Stimulated activated CD4-positive, alpha-beta T cell treated with anti-CD3 and anti-CD28 coated beads, Interleukin-12 subunit alpha, Interleukin-12 subunit beta, amount 100 ng/mL, for 48 hours (primary cell): ENCODE measurements at places on chromosomes 1 and 21.
A peak's percentile ranks its signal among the peaks of the same experiment; 100 is the strongest.

- no peak for DNase-seq
Observed at GRCh38 chr1:41245659-41246058, 3.6 kb upstream of the SCMH1 start.

DNA sequence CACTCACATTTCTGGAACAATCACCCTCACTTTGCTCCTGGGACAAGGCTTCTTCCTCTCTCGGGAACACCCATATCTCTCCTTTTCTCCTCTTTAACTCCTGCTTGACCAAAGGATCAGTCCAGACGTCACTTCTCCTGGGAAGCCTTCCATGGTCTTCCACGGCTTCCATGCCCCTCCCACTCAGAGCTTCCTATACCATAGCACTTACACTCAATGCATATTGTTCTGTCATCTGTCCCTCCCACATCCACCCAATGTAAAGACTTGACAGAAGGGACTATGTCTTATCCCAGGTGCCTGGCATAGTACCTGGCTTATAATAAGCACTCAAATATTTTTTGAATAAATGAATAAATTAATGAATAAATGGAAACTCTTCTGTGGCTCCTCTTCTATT lies 28.2 kb downstream of the CD34 start:
- no peak for DNase-seq

- no peak for DNase-seq
Observed at GRCh38 chr1:147556643-147557042, 15.3 kb downstream of the BCL9 start.

- no peak for DNase-seq
Observed at GRCh38 chr1:110425612-110426152, 18.2 kb upstream of the LAMTOR5 start.

GRCh38 chr1:39936724-39937491 lies 18.0 kb upstream of the MFSD2A start:
- no peak for DNase-seq

- peak; percentile 97 for DNase-seq
Observed at GRCh38 chr1:23959461-23960290, at the start of gene PNRC2. Gene PNRC2, plus strand, starts transcription at chr1:23959828. Its CDS starts 1,630 bp downstream, at chr1:23961458.

GRCh38 chr1:237126180-237126579 lies 84.2 kb downstream of the RYR2 start:
- DNase-seq = no peak

DNA sequence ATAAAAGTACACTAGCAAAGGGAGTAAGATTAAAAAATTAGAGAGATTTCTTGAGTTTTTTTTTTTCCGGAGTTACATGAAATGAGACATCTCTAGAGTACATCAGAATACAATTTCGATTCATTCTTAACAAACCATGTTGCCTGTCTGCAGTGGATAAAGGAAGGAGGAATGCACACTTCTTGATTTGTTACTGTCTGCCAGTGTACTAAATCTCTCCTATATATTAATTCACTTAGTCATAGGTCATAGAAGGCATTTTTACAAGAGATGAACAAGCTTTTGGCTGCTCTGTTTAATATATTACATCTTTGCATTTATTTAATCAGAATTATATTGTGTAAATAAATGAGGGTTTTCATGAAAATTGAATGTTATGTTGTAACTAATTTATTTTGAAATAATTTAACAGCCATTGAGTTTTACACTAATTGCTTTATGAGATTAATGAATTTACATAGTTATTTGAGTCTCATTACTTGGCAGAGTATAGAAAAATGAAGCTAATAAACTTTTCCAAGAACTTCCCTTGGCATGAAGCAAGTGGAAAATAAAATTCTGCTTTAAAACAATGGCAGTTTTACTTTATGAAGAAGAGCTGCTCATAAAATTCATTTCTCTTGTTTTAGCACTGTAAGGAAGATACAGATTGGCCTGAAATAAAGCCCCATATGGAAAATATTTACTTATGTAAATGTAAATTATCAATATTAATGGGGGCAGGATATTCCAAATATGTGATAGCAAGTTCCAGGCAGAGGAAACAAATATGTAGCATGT lies 1284.7 kb downstream of the BRINP3 start:
- DNase-seq = no peak

DNA sequence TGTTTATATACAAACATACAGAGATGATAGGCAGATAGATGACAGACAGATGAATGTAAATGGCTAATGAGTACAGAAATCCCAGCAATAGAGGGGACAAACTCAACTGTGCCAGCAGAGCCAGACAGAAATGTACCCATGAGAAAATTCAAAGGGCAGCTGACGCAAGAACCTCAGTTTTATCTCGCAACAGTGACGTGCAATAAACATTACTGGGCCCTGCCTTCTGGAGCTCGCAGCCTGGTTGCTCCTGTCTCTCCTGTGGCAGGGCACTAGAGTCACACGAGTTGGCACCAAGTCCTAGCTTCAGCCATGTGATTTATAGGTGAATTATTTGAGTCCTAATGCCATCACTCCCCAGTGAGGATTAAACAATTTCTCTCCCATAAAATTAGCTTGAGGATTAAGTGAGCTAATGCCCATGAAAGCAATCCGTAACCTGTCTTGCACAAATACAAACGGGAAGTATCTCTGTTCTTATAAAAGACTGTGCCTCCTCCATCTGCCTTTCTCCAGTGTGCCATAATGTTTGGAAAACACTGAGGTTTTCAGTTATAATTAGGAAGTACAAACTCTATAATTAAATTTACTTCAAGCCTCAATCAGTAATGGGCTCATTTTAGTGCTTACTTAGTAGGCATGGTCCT lies 50.7 kb downstream of the VAV3 start:
- DNase-seq = no peak

GRCh38 chr1:110390096-110390495 lies 730 bp downstream of the SLC16A4 start:
- DNase-seq = no peak

GRCh38 chr21:41032541-41032940 lies 135.4 kb upstream of the BACE2 start:
- DNase-seq = no peak

DNA sequence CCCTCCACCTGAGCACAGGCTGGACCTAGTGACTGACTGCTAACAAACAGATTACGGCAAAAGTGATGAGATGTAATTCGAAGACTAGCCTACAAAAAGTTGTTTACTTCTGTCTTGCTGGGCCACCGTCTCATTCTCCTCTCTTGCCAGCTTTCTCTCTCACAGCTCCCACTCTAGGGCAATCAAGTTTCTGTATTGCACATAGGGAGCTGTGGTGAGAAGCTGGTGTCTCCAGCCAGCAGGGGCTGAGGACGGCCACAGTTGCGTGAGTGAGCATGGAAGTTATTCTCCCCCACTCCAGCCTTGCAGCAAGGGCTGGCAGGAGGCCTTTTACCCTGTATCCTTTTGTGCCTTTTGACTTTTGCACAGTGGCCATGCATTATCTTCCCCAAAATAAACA lies 8.6 kb upstream of the COL6A2 start:
- no peak for DNase-seq

- DNase-seq = no peak
Observed at GRCh38 chr1:184972315-184973055, 1.8 kb downstream of the NIBAN1 start.

DNA sequence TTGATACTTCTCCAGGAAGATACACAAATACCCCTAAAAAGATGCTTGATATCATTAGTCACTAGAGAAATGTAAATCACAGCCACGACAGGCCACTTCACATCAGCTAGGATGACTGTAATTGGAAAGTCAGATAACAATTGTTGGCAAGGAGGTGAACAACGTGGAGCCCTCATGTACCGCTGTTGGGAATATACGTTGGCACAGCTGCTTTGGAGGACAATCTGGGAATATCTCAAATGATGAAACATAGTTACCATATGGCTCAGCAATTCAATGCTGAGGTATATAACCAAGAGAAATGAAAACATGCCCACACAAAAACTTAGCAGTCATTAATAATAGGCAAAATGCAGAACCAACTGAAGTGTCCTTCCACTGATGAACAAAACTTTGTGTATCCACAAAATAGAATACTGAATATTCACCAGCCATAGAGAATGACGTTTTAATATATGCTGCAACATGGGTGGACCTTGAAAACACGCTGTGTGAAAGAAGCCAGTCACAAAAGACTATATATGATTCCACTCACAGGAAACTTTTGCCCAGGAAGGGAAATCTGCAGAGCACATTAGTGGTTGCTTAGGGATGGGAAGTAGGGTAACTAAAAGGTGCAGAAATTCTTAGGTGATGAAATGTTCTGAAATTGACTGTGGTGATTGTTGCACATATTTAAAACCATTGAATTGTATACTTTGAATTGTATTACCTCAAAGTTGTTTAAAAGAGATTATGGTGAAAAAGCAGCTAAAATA lies 95.4 kb downstream of the AHCTF1 start:
- DNase-seq = no peak

- no peak for DNase-seq
Observed at GRCh38 chr1:205537386-205538018, 33.0 kb downstream of the CDK18 start.

GRCh38 chr1:234997201-234997895 lies 131.3 kb downstream of the TOMM20 start:
- no peak for DNase-seq
